ENCODE measurements at places on chromosomes 12 and 14.

DNA sequence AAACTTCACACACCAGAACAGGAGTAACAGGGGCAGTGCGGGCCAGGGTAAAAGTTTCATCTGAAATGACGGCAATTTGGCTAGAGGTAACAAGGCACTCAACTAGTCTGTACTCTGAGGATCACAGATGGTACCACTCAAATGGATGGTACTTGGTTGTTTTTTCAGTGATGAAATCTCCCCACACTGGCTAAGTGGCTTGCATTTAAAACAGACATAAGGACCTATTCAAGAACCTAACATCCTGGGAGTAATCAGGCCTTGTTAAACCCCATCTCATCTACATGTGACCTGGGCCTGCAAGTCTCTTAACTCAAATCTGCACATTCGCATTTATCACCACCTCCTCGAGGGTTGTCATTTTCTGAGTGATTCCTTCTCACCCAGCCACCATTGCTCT lies 90.8 kb downstream of the PRKAB1 start:
- DNase-seq: no peak

GRCh38 chr14:102182190-102182589 lies 42.5 kb downstream of the WDR20 start:
- peak; percentile 16 for DNase-seq

- no peak for DNase-seq
Measured at GRCh38 chr12:124661341-124661740, 93.9 kb upstream of the NCOR2 start.

DNA sequence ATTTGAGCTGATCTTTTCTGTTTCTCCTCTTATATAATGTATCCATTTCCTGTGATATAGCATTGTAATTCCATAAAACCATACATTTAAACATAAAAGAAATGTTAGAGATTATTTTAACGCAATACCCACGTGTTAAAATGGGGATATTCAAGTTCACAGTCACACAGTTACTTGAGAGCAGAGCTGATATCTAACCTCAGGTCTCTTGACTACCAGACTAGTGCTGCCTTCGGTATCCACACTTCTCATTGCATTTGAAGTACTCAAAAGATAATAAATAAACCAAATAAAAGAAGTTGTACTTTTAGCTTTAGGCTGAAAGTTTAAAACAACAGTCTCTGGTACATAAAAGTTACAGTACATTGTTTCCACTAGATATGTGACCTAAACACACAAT lies 2.9 kb downstream of the CLECL1 start:
- no peak for DNase-seq

DNA sequence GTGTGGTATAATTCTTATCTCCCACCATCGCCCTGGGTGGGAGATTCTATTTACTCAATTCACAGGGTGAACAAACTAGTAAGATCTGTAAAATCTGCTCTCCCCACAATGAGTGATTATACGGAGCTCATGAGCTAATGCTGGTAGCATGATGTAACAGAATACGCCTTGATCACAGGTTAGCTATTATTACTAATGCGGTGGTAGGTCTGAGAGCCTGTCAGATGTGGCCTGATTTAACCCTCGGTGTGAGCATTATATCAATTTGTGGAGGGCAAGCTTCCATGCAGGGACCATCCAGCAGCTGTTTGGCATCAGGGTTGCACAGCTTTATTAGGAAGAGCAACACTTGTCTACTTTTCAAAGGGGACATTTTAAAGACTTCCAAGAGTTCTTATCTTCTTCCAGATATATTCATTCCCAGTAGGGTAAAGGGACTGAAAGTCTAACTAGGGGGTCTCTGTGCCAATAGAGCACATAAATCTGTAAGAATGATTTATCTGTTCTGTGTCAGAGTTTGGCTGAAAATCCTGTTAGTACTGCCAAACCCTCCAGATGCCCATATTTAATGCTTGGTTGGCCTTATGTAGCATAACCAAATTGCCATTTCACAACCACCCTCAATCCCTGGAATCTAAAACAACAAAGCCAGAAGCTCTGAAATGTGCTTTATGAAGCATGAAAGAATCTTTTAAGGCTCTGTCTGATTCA lies 18.7 kb downstream of the TSHR start:
- no peak for DNase-seq

GRCh38 chr14:75254381-75254822 lies 24.2 kb upstream of the FOS start:
- DNase-seq: no peak
